ENCODE measurements at places on chromosomes 5 and 9. TPM values are rescaled to one million over a fixed set of nuclear protein-coding genes. Genes with fewer than 3 reads are reported as not detected.

GRCh38 chr9:126381195-126381594 lies 54.6 kb downstream of the MVB12B start:
- no peak for DNase-seq

The TIGD6 gene
- 7.7 TPM for total RNA-seq

The EGR1 gene
- total RNA-seq: 12.3 TPM

The ZBTB26 gene
- 11.6 TPM for total RNA-seq

DNA sequence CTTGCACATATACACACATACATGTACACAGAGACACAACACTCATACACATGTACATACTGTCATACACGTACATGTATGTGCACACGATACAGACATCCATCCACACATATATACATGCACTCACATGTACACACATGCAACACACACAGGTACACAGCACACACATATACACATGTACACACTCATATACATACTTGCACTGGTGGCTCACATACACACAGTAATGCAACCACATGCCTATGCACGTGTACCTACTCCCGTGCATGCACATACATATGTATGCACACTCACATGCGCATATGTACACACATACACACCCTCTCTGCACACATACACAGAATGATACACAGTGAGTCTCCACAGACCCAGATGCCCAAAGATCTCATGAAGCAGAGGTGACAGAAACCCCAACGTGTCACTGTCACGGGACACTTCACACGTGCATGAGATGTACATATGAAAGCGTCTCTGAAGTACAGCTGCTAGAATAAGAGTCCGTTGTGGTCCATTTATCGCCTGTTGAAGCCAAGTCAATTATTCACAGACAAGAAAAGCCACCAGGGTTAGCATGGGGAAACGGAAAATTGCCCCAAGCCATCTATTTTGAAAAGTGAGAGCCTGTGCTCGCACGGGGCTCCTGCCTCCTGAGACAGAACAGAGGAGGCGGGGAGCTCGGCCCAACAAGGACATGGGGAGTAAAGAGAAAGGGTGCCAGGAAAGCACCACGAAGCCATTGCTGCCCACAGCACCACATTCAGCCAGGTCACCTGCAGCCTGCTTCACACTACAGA lies 24.9 kb downstream of the LPCAT1 start:
- peak; percentile 69 for DNase-seq

DNA sequence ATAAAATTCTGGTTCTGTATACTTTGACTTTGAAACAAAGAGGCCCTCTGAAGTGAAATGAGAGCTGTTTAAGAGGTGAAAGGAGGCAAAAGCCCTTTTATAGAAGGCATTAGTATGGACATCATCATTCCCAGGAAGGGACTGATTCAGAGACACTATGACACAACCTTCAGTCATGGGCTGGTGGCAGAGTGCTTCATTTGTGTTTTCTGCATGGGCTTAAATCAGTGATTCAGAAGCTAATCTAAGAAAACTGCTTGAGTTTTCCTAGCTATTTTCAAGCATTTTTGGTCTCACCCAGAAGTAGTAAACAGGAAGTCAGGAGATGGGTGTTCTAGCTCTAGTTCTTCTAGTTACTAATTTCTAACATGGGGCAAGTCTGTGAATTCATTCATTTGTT lies 288.9 kb downstream of the TRPM3 start:
- peak; percentile 84 for DNase-seq

- no peak for DNase-seq
Observed at GRCh38 chr9:88501086-88501485, 33.9 kb upstream of the NXNL2 start.

The CENPH gene
- total RNA-seq: 12.2 TPM

The WWC1 gene
- 319 TPM for total RNA-seq

DNA sequence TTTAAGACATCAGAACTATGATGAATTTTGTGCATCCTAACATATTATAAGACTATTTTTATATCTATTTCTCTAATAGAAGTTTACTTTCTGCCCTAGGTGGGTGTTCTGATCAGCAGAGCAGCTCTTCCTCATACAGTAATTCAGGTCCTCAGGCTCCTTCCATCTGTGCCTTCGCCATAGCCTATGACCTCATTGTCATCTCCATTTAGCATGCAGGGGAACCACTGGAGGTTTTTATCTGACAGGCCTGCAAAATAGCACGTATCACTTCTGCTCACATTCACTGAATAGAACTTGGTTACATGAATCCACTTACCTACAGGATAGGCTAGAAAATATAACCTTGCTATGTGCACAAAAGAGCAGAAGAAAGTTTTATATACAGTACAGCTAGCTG lies 159.4 kb upstream of the CCNH start:
- no peak for DNase-seq

The SLC6A18 gene
- total RNA-seq: not detected
